ENCODE measurements at places on chromosomes 3 and 15.

GRCh38 chr3:18591120-18591519, 166.0 kb upstream of the SATB1 start:
- no peak for DNase-seq

DNA sequence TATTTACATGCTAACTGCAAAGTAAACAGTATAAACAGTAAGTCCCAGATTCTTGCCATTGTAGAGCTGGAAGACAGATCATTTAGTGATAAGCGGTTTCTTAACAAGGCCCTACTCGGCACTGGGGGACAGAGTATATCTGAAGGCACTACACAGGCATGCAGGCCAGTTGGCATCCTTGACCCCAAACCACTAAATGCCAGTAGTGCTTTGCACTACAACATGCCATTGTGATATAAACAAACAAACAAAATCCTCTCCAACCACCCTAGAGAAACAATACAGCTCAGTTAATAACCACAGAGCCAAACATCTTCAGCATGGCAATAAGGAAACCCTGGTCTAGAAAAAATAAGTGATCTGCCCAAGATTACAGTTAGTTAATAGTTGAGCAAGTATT, 5.3 kb downstream of the AQR start:
- DNase-seq: no peak

DNA sequence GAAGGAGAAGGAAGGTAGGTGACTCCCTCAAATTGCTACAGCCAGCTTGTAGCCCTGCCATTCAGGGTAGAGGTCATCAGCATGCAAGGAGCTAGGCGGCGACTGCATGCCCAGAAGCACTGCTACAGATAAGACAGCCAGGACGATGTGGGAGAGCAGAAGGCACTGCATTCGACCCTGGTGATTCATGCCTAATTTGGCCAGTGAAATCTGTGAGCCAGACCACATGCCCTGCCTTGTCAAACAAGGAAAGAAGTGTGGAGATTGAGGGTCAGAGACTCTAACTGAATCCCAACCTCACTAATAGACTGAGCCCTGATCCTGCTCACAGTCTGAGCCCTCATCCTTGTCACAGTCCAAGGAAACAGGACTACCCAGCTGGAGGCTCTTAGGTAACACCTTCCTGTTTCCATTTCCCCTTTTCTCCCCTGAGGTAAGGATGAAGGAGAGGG, 86.6 kb downstream of the LINGO1 start:
- no peak for DNase-seq

DNA sequence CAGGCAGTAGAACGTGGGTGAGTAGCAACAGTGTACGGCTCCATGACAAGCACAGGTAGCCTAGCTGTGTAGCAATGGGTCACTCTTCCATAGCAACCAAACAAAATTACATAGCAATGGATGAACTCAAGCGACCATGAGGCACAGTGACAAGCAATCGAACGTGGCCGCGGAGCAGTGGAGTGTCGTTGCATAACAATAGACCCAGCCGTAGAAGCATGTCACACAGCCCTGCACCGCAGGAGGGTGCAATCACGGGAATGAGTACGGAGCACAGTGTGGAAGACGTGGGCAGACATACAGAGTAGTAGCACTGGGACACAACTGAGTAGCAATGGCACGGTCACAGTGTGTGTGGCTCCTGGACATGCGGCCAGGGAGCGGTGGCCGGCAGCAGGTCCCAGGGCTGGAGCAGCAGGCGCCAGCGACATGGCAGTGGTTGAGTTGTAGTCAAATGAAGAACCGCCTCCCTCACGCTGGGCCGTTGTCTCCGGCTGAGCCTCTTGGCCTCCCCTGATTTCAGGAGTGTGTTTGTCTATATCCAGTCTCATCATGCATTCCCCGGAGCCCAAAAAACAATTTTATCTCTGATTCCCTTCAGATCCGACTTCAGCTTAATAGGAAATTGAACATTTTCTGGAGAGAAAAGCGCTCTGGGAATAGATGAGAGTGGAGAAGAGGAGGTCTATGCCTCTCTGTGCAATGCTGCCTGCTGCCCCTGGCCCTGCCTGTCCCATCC, 64.1 kb downstream of the CCDC33 start:
- DNase-seq: no peak

DNA sequence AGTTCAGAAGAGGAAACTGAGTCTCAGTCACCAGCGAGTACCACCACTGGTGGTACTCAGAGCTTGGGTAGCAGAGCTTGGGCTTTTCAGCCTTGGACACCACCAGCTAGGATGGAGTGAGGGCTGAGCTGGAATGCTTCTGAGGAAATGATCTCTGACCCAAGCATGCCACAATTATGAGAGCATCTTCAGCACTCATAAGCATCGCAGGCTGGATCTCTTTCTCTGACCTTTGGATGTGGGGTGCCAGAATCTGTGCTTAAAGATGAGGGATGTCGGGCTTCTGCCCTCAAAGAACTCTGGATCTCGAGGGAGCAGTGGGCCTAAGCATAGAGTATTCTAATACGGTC, 36.4 kb downstream of the ZNF710 start:
- no peak for DNase-seq

DNA sequence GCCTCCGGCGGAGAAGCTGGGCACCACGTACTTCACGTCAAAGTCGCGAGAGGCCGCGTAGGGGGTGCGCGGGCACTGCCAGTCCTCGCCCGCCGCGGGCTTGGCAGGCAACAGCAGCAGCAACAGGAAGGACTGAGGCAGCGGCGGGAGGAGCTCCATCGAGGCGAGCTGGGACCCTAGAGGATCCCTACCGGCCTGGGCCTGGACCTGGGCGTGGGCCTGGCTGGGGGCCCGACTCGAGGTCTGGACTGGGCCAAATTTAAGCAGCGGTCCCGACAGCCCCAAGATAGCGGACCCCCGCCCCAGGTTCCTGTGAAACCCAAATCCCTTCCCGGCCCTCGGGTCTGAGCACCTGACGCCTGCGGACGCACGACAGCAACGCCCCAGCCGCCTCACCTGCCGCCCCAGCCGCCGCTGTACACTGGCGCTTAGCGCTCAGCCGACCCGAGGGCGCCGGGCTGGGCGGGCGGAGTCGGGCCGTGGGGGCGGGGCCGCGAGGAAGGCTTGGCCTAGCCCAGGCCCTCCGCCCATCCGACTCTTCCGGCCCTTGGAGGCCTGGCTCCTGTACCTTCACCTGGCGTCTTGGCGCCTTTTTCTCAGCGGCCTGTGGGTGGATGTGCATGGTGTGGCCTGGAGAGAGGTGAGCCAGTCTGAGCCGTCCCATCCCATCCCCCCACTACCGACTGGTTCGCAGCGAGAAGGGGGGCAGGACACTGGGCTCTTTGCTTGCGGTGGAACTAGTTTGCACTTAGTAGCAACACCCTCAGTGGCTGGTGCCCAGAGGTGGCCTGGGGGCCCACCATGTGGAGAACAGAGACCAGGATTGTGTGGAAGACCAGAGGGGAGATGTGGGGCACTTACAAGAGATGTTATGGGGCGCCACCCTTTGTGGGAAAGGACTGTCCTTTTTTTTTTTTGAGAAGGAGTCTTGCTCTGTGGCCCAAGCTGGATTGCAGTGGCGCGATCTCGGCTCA, at the start of gene MST1R:
Gene MST1R (minus strand): TSS at position 423 of the 974 bp plus-strand sequence. CDS start 264 bp downstream, at position 159.
- DNase-seq: peak; percentile 73

DNA sequence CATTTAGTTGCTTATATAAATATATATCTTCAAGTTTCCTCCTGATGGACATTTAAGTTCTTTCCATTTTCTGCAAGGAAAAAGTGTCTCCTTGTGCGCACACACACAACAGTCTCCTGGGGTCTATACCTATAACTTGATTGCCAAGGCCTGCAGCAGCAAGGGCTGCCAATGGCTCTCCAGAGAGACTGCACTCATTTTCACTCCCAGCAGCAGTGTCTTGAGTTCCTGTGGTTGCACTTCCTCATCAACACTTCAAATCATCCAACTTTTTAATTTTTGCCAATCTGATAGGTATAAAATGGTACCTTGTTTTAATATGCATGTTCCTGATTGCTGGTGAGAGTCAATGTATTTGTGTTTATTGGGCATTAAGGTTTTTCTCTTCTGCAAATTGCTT, 23.1 kb downstream of the TNFAIP8L3 start:
- DNase-seq: no peak

DNA sequence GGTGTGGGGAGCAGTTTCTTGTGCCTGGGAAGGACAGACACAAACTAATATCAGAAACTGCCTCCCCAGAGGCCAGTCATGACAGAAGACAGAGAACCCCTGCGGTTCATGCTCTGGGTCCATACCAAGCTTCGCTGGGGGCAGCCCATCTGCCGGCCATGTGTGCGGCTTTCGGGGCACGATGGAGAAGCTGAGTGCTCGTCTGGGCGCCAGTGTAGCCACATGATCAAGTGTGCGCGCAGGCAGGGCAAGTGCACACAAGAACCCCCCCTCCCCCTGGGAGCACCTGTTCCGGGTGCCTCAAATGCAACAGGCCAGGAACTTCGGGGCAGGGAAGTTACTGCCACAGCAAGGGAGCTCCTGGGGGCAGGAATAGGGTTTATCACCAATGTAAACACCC, 1.8 kb downstream of the ADAMTS17 start:
- DNase-seq: no peak

DNA sequence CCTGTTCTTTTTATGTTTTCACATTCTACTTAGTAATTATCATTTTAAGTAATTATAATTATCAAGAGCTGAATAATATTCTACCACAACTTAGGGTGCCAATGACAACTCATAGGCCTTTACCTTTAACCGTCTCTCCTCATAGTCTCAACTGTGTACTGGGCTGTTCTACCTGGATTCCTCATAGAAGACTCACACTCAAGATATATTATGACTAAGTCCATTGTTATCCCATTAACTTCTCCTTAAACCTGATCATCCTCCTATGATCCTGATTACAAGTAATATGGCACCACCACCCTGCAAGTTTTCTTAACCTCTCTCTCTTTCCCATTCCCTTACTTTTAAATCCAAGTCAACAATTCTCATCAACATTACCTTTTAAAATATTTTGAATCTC, 285.9 kb upstream of the VEPH1 start:
- DNase-seq: no peak

- DNase-seq: no peak
These were observed 283.8 kb downstream of the BBX start for GRCh38 chr3:107806536-107806935.

- DNase-seq: no peak
These were observed 119.6 kb downstream of the ARNT2 start for GRCh38 chr15:80523746-80524145.

- no peak for DNase-seq
These were observed 42.1 kb downstream of the EEFSEC start for GRCh38 chr3:128195369-128195768.

GRCh38 chr3:149545049-149545448, 70.6 kb downstream of the TM4SF4 start:
- DNase-seq: no peak

DNA sequence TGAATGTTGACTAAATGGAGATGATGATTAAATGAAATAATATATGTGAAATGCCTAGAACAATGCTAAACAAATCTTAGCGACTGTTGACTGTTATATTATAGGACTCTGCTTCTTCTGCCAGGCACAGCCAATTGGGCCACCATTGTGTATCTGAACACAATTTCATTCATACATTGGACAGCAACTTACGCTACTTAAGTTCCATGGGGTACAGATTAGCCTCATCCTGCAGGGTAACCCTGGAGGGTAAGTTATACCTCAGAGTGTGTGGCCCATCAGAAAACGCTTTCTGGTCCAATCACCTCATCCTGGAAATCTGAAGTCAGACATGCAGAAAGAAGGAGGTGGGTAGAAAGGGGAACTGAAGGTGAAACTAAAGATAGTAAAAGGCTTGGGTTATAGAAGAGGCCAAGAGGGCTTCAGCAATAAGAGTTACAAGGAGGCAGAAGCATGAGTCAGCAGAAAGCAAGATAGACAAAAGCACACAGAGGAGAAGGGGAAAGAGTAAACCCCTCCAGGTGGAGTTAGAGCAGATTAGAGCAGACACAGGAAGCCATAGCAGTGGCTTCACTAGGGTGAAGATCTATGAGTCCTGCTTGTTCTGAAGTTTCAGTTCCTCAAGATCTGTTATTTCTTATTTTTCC, 119.3 kb upstream of the SLC24A5 start:
- DNase-seq: no peak

DNA sequence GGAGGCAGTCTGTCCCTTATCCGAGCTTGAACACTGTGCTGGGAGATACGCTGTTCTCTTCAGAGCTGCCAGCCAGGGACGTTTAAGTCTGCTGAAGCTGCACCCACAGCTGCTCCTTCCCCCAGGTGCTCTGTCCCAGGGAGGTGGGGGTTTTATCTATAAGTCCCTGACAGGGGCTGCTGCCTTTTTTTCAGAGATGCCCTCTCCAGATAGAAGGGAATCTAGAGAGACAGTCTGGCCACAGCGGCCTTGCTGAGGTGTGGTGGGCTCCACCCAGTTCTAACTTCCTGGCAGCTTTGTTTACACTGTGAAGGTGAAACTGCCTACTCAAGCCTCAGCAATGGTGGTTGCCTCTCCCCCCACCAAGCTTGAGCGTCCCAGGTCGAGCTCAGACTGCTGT, 319.9 kb upstream of the GRM7 start:
- DNase-seq: no peak

DNA sequence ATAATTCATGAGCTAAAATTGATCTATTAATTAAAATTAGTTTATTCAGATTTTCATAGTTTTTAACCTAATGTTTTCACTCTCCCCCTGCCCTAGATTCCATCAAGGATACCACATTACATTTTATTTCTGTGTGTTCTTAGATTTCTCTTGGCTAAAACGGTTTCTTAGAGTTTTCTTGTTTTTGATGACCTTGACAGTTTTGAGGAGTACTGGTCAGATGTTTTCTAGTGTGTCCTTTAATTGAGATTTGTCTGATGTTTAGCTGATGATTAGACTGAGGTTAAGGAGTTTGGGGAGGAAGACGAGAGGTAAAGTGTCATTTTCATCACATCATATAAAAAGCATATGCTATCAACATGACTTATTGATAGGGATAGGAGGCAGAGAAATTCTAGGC, 475.9 kb downstream of the SQOR start:
- no peak for DNase-seq
